ENCODE measurements at places on chromosomes 13 and 19. TPM values are rescaled to one million over a fixed set of nuclear protein-coding genes. Genes with fewer than 3 reads are reported as not detected.

Gene SH2D3A
- 13.3 TPM for total RNA-seq

Gene ZNF708
- total RNA-seq: 1.3 TPM

Gene ZNF534
- not detected for total RNA-seq

Gene TRPC4
- total RNA-seq: 0.08 TPM

Gene SIGLEC5
- total RNA-seq: not detected

Gene C19orf81
- total RNA-seq: 9.6 TPM

Gene ZNF180
- 8.1 TPM for total RNA-seq

Gene KATNAL1
- total RNA-seq: 7.5 TPM

Gene SKA3
- 14.0 TPM for total RNA-seq

Gene NXNL1
- total RNA-seq: not detected

Gene IGSF23
- total RNA-seq: 0.26 TPM

Gene C19orf44
- 3.5 TPM for total RNA-seq

Gene ACTMAP
- total RNA-seq: 19.0 TPM

Gene C1QTNF9B
- total RNA-seq: not detected

Gene CYP2A7
- total RNA-seq: not detected

Gene TARM1
- total RNA-seq: not detected

Gene CLDND2
- total RNA-seq: 5.1 TPM

Gene HSD17B14
- 13.3 TPM for total RNA-seq

Gene NFILZ
- total RNA-seq: not detected

Gene ATCAY
- total RNA-seq: 0.18 TPM

Gene SLC6A16
- total RNA-seq: 1.2 TPM

Gene SSC5D
- total RNA-seq: 1.0 TPM

Gene ZNF726
- 0.77 TPM for total RNA-seq

Gene MYPOP
- 5.3 TPM for total RNA-seq

Gene LMTK3
- 4.6 TPM for total RNA-seq

Gene ZNF816
- total RNA-seq: 0.07 TPM

Gene KRTDAP
- total RNA-seq: not detected

Gene ADGRE2
- total RNA-seq: 0.59 TPM

Gene ZNF382
- total RNA-seq: 0.08 TPM

Gene PRTN3
- 0.34 TPM for total RNA-seq

Gene ZNF878
- not detected for total RNA-seq

Gene PSG2
- not detected for total RNA-seq

Gene ERICH6B
- total RNA-seq: not detected

Gene CCDC70
- total RNA-seq: not detected

Gene HIF3A
- not detected for total RNA-seq

Gene SIGLEC12
- total RNA-seq: not detected

Gene MADCAM1
- total RNA-seq: 0.32 TPM

Gene RFPL4A
- total RNA-seq: 0.33 TPM

Gene ZNF302
- 16.2 TPM for total RNA-seq

Gene ZNF99
- total RNA-seq: not detected

Measured in A549 treated with DMSO at 1 μM for 4 hours (cell line).